EL (cell line): ENCODE measurements at places on chromosomes 7 and 10.

- no peak for DNase-seq
Observed at GRCh38 chr7:641269-641671, 85.2 kb upstream of the DNAAF5 start.

- no peak for DNase-seq
Observed at GRCh38 chr10:98957801-98958200, 277.9 kb downstream of the HPSE2 start.

DNA sequence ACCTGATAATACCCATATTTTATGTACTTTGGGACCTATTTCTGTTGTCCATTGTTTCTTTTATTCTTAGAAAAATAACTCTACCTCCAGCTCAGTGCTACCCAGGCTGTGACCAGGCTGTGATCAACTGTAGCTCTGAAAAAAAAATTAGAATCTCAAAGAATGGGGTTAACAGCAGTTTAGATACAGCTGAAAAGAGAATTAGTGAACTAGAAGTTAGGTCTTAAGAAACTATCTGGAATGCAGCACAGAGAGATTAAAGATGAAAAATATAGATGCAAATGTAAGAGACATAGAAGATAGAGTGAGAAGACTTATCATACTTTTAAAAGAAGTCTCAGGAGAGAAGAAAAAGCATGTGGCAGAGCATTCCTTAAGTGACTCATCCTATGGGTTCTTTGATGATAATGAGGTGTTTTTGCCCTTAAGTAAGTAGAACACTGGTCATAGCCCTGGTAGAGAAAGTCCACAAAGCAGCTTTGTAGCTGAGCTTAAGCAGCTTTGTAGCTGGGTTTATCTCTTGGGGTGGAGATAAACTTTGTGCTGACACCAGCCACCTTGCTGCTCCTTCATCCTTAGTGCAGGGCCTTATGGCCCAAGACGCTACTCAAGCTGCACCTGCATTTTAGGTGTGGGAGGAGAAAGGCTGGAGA, 27.3 kb upstream of the SFRP5 start:
- no peak for DNase-seq

GRCh38 chr10:91198781-91199180, 21.7 kb upstream of the PCGF5 start:
- DNase-seq = peak; percentile 57

DNA sequence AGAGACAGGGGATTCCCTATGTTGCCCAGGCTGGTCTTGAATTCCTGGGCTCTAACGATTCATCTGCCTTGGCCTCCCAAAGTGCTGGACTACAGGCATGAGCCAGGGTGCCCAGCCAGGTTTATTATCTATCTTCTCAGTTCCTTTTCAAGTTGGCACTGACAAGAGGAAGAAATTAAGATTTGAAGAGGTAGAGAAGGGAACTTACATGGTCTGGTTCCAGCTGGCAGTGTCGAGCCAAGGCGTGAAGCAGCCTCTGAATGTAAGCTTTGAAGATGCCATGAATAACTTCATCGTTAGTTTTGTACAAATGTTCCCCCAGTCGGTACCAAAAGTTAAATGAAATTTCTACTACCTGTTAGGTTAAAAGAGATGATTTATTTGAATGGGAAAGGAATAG, 57.7 kb downstream of the TNPO3 start:
- DNase-seq = no peak

DNA sequence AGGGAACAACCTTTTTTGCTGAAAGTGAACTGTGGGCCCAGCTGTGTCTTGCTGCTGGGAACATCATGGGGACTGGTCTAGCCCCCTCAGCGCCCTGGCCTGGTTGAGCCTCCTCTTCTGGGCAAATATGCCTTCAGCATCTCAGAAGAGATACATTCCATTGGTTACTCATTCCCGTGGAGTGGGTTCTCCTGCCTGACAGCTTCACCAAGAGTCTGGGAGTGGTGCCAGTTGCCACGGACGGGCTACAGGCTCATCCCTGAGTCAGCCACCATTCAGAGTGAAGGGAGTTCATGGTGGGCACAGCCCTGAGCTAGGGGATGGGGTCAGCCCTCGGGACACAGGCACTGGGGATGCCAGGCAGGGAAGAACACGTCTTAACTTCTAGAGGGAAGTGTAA, 81.9 kb downstream of the RAMP3 start:
- peak; percentile 90 for DNase-seq

DNA sequence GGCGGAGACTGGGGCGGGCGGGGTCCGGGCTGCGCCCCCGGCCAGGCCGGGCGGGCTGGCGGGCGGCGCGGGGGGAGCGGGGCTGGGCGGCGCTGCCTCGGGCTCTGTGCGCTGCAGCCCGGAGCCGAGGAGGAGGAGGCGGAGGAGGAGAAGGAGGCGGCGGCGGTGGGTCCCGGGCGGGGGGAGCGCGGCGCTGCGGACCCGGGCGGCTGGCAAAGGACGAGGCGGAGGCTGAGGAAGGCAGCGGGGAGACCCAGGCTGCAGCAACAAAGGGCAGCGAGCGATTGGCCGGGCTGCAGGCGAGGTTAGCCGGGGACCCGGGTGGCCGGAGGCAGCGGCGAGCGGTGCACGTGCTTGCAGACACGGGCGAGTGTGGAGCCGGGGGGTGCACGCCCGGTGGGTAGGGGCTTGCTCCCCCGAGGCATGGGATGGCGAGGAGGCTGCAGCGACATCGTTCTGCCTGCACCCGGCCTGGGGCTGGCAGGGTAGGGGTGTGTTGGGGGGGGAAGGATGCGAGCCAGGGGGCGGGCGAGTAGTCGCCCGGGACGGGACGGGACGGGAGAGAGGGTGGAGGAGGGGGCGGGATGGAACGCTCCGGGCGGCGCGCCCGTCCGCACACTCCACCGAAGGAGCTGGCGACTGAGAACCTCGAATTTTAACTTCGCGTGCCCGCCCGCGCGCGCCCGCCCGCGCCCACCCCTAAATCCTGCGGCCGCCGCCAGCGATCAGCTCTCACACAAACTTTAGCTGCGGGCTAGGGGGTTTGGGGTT, 844 bp upstream of the KAT6B start:
- DNase-seq = no peak

- peak; percentile 50 for DNase-seq
Observed at GRCh38 chr7:7181519-7182155, 707 bp upstream of the C1GALT1 start.

GRCh38 chr7:33971106-33971505, 65.8 kb downstream of the BMPER start:
- DNase-seq = no peak

DNA sequence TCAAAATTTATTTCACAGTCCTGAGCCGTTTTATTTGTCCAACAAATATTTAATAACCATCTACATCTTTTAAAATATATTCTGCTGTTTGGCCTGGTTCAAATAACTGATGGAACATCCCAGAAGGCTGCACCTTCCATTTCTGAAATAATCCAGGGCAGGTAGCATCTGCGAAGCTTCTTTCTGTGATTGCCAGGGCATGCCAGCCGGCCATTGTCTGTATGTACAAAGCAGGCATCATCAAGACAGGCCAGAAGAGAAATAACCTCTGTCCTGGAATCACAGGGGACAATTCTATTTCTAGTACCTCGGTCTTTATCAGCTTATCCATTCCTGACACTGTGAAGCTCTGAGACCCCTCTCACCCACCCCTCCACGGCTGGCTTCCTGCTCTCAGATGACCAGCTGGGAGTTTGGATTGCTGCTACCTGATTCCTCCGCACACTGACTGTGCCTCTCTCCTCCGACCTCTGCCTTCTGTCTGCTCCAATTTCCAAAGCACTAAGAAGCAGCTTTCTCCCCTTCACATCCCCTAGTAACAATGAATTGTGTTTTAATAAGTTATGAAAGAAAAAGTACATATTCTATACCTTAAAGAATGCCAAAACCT, 8.0 kb downstream of the DGKI start:
- DNase-seq = no peak

GRCh38 chr10:99345350-99345749, 16.2 kb downstream of the CNNM1 start:
- peak; percentile 89 for DNase-seq

DNA sequence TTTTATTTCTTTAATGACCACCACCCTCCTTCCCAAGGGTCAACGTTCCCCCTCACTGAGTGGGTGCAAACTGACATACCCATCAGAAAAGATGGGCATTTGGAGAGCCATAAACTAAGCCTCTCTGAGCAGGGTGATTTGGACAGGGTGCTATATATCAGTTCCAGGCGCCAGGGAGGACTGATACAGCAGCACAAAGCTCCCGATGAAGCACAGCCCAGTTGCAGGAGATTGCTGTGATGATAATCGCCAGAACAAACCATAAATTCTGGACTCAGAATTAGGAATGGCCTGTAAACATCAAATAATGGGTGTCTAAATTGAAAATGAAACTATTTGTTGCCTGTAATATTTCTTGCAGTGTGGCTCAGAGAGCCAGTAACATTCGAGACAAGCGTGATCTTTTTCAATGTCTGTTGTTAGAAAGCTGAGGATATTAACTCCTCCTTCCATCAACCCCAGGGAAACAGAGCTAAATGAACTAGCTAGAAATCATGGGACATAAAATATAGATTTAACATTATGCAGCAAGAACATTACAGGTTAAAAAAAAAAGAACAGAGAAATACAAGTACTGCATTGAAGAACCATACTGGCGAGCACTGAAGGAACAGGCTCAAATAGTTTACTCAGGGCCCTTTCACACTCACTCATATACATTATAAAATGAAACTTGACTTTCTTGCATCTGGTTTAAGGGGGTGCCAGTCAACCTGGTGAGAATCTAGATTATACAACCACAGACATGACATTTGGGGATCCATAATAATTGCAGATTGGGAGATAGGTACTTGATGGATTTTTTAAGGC, 137.5 kb upstream of the LRRTM3 start:
- DNase-seq = no peak
